CD4-positive, alpha-beta T cell (primary cell): ENCODE measurements at places on chromosomes 7 and 10.

GRCh38 chr7:142795339-142795863, 24.6 kb downstream of the PRSS2 start:
- DNase-seq: peak; percentile 78

GRCh38 chr10:96613576-96613975, 26.8 kb upstream of the TM9SF3 start:
- no peak for DNase-seq

GRCh38 chr10:30683496-30683895, 53.9 kb upstream of the LYZL2 start:
- DNase-seq: no peak

GRCh38 chr7:31890766-31891165, 179.4 kb downstream of the PDE1C start:
- DNase-seq: no peak

DNA sequence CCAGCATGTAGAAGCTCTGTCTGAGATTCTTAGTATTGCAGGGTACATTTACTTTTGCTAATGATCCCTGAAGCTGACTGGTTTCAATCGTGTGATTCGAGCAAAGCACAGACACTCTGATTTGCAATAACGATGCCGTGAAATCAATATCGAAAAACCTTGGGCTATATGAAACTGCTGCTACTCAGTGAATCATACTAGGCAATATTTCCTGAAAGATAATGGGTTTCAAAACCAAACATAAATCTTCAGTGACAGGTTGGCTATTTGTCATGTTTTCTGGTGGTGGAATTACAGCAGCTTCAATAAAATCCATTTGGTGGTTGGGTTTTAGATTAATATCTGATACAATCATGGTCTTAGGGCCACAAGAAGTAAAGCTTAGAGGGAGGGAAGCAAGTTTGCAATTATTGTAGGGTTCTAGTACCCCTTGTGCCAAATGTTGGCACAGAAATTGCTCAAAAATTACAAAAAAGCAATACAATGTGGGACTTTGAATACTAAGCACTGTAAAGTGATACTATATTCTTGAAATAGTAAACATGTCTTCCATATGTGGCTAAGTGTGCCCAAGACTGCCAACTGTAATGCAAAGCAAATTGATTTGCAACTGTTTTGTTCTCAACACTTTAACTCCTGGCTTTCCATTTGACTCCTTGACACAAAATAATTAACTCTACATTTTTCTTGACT, 112.4 kb upstream of the JAZF1 start:
- no peak for DNase-seq

DNA sequence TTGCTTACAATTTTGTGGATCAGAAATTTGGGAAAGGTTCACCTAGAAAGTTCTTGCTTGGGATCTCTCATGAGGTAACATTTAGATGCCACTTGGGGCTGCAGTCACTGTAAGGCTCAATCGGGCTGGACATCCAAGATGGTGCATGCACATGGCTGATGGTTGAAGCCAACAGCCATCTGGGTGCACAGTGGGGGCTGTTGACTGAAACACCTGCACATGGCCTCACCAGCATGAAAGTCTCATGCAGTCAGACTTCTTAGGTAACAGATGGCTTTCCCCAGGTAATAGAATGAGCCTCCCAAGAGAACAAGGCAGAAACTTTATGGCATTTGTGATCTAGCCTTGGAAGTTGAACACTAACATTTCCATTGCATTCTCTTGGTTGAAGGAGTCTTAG, 740.7 kb upstream of the AUTS2 start:
- no peak for DNase-seq

DNA sequence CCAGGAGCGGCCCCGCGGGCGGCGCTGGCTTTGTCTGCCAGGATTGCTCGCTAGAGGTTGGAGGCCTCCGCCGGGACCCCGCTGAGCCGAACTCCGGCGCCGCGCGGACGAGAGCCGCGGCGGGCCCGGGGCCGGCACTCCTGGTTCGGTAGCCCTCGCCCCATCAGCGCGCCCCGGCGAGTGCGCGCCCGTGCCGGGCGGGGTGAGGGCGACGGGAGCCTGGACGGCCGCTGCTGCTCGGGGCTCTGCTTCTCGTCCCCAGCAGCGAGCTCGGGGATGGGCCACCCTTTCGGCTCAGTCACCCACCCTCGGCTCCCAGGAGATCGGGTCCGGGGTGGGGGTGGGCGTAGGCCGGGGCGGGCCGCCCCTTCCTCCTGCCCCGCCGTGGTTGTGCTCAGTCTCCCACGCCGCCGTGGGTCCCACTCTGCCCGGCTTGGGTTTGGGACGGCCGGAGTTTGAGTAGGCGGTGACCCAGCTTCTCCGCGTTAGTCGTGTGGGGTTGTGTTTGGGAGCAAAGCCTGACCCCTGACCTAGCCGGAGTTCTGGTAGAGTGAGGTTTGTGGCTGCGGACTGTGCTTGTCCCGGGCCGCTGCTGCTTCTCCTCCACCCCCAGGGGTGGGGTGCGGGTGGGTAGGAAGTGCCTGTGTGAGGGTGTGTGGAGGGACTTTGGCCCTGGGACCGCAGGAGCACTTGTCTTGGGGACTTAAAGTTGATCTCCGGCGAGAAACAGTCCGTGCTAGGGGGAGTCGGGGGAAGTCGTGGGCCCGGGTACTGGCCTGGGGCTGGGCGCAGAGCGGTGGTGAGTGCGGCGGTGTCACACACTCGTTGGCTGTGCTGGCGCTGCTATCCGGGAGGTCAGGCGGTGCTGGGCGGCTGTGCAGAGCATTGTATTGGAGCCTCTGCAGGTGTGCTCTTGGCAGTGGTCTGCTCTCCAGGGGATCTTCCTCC, 677 bp downstream of the TSPAN14 start:
- DNase-seq: peak; percentile 26

GRCh38 chr10:17744341-17744861, 7.6 kb upstream of the TMEM236 start:
- no peak for DNase-seq

DNA sequence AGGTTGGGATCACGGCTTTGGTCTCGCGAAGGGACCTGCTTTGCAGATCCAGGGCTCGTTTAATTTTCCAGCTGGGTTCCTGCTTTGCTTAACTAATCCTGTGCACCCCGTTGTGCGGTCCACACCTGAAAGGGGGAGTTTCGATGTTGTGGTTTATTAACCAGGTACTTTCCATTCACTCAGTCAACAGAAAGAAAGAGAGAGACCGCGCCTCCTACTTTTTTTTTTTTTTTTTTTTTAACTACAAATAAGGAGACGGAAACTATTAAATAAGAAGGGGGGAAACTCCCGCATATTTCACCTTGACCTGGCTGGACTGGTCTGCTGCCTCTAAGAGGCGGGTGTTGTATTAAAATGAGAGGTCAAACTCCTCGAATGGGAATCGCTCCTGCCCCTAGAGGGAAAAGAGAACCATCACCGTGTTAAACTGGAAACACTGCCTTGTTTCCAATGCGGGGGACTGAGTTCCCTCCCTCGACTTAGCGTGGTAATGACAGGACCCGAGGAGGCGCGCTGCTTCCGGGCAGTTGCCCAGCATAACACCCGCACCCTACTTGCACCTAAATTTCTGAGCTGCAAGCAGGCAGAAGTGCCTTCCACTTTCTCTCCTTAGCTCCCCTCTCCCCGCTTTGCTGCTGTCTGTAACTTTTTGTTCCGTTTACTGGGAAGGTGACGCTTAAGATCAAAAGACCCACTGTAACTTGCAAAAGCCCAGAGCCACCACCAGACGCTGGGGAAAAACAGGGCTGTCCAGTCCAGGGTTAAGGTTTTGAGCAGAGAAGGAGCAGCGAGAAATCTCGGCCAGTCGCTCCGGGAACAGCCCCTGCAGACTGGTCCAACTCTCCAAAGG, 1.1 kb upstream of the ITGB8 start:
- no peak for DNase-seq

DNA sequence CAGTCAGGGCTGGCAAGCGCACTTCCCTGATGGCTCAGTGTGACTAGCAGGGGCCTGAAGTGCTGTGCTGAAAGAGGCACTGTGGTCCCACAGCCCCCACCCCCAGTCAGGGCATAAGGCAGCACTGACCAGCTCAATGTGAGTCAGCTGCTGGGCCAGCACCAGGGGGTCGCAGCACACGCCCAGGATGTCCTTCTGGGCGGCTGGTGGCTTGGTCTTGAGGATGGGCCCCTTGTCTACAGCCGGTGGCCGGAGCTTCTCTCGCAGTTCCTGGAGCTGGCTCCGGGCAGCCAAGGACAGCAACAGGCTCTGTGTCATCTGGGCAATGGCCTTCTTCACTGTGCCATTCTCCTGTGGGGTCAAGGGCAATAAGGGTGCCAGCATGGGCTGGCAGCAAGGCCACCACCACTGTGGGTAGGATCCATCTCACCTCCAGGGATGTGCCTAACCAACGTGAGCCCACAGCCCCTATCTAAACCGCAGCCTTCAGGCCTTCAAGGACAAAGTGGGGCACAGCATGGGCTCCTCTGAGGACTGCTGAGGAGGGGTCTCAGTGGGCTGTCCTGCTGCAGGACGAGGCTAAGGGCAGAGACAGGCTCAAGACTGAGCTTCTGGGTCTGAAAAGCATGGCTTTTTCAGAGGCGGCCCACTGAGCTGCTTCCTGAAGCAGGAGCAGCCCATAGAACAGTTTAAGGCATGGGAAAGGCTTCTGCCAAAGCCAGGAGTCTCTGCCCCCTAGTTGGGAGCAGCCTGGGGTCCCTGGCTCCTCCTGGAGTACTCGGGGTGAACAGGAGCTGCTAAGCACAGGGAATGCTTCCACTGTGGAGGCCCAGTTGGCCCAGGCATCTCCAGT, 62.5 kb downstream of the CSGALNACT2 start:
- no peak for DNase-seq

DNA sequence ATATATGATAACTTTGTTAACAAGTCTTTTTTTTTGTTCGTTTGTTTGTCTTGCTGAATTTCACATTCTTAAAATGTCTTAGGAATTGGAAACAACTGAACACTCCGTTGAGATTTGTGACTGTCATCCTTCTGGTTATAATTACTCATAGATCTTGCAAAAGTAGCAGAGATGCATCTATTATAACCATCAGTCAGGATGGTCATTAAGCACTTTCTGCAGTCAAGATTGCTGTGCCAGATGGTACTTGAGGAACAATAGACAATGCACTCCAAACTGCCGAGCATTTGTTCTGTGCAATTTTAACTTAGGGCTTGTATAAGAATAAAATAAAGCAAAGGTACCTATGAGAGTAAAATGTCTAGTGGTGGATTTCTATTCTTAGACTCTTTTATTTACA, 710.1 kb upstream of the KCND2 start:
- DNase-seq: no peak

GRCh38 chr10:116947841-116948529, 57.0 kb downstream of the SHTN1 start:
- DNase-seq: no peak

- no peak for DNase-seq
Observed at GRCh38 chr7:158315326-158315725, 272.3 kb downstream of the PTPRN2 start.

GRCh38 chr10:114990586-114990985, 52.6 kb downstream of the TRUB1 start:
- no peak for DNase-seq

DNA sequence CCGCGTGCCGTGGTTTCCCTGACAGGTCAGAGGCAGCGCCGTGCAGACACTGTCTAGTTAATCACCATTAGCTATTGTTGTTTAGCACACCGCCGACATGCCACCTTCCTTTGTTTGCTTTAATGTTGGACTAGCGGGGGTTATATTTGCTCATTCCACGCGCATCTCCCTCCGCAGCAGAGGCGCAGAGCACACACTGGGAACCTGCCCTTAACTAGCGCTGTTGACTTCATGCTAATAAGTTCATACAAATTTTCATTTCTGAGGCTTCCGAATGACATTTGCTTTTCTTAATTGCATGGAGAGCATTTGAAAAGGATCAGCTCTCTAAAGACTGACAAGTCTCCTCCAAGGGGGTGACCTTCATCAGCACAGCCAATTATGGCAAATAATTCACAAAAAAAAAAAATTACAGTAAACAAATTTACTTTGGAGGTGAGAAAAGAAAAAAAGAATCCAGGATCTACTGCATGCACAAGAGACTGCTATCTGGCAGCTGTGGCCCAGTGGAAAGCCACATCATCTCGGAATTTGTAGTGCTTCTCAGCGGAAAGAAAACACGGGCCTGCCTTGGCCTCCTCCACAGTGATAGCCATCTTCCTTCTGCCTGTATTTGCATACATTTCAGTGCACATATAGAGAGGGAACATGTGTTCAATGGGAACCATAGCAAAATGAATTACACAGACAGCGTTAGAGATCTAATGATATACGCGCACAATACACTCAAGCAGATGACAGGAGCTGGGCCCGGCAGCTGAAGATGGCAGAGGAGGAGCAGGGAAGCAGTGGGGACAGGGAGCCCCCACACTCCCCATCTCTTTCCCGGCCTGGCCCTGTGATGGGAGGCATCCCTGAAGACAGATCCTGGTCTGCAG, 94.2 kb downstream of the EBF3 start:
- no peak for DNase-seq

GRCh38 chr7:9937944-9938631, 1035.6 kb upstream of the PHF14 start:
- no peak for DNase-seq

GRCh38 chr10:49218480-49218879, 30.3 kb upstream of the TMEM273 start:
- no peak for DNase-seq

- DNase-seq: no peak
Observed at GRCh38 chr7:117146059-117146458, 176.8 kb downstream of the WNT2 start.

GRCh38 chr10:28541717-28542365, 8.9 kb downstream of the WAC start:
- no peak for DNase-seq

- DNase-seq: no peak
Observed at GRCh38 chr7:659306-659847, 67.1 kb upstream of the DNAAF5 start.

GRCh38 chr7:17075601-17076255, 193.9 kb upstream of the AGR3 start:
- no peak for DNase-seq

- DNase-seq: no peak
Observed at GRCh38 chr7:13055732-13056368, 368.4 kb downstream of the ARL4A start.

- no peak for DNase-seq
Observed at GRCh38 chr7:5211730-5212482, 21.9 kb downstream of the WIPI2 start.

- DNase-seq: no peak
Observed at GRCh38 chr7:54811846-54812254, 52.8 kb upstream of the SEC61G start.

GRCh38 chr10:130933008-130933390, 378.5 kb downstream of the TCERG1L start:
- no peak for DNase-seq

DNA sequence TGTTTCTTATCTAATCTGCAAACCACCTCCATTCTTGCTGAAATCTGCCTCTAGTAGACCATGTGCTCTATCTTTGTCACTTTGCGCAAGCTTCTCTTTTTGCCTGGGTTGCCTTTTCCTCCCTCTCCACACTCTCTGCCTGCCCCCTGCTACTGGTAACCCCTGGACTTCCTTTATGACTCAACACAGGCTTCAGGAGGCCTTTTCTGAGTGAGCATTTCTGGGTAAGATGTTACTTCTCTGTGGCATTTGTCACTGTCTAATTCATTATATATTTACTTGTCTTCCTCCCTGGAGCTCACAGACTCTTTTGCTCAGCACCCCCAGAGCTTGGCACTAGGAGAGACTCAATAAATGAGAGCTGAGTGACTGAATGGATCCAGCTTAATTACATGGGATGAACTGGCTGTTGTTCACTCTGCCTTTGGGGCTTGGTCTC, 8.4 kb downstream of the GOLGA7B start:
- DNase-seq: peak; percentile 14
